ENCODE measurements at places on chromosomes 1 and 21.

DNA sequence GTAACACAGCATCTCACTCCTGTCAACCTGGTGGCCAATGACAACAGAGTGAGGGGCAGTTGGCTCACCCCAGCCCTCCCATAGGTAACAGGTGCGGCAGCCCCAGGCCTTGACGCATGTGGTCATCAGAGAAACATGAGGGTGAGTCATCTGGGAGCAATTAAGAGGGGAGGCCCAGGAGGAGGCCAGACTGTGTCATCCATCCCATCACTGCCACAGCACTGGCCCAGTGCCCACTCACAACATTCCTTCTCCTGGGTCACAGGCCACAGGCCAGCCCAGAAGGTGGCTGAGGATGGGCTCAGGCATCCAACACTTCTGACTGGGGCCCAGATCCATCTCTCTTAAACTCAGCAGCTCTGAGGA lies 17.1 kb downstream of the TEX35 start:
- no peak for DNase-seq

DNA sequence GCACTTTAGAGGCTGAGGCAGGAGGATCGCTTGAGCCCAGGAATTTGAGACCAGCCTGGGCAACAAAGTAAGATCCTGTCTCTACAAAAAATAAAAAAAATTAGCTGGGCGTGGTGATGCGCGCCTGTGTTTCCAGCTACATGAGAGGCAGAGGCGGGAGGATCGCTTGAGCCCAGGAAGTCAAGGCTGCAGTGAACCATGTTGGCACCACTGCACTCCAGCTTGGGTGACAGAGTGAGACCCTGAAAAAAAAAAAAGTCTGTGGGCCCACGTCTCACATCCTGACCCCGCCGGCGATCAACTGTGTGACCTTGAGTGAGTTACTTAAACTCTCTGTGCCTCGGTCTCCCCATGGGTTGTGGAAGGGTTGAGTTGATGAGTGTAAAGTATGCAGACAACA lies 12.7 kb upstream of the ZBTB21 start:
- DNase-seq: no peak

DNA sequence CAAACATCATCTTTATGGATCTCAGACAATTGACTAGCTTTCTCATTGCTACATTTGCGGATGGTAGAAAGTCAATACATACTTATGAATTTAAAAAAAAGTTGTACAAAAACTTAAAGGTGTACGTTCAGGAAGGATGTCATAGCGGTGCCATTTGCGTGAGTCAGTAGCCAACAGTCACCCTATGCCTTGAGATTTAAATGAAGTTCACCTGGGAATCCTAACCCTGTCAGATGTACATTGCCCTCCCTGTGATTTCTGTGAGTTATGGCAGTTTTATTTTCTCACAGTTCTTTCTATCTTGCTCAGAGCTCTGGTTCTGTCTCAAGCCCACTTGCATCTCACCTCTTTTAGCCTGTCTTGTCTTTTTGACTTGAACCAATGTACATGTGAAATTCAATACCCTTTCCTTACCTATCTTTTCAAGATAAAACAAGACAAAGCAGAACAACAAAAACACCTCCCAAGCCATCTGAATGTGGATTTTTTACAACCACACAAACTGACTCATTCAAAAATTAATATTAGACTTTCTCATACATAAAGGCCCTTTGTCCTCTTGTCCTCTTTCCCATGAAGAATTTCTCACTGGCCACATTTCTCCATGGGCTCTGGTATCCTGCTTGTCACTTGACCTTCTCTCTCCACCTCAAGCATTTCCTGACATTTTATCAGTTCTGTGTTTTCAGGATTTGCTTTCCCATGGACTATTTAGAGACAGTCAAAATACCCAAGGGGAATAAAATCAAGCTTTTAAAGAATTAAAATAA lies 25.3 kb upstream of the ZNF697 start:
- no peak for DNase-seq

DNA sequence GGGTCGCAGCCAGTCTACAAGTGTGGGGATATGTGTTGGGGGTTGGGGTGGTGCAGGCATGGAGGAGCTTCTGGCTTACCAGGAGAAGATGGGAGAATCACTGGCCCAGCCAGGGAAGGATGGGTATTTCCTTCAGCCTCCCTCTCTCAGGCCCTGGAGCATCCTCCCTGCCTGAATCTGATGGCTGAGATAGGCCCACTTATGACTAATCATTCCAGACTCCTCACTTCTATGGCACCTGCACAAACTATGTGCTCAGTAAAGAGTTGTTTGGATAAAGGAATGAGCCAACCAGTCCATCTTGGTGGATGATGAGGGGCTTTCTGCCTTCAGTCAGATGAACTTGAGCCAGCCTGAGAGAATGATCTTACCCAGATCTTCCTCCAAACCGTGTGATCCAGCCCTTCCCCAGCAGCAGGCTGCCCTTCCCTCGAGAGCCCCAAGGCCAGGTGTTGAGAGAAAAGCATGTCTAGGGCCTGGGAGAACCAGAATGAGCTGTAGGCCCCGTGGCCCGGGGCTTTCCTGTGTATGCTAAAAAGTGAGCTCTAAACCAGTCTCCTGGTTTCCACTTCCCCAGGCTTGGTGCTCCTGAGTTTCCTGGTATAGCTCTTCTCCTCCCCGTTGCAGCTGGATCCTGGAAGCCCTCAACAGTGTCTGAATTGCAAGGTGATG lies 1.3 kb downstream of the GPA33 start:
- DNase-seq: no peak

DNA sequence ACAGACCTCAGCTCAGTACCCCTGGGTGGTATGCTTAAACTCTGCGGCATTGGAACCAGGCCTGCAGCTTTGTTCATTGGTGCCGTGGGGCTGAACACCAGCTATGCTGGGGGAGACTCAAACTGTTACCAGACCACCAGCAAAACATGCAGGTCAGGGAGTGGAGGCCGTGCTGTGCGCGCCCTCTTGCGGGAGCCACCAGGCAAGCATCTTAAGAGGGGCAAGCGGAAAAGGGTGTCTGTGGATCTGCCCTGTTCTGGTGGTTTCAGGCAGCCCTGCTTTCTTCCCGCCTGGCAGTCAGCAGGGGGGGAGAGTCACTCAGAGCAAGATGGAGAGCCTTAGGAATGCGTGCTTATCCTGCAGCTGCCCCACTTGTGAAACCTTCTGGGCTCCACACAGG lies 276.9 kb upstream of the ZRANB2 start:
- no peak for DNase-seq

- DNase-seq: no peak
These were observed 17.9 kb downstream of the B3GALNT2 start for GRCh38 chr1:235486321-235486720.

DNA sequence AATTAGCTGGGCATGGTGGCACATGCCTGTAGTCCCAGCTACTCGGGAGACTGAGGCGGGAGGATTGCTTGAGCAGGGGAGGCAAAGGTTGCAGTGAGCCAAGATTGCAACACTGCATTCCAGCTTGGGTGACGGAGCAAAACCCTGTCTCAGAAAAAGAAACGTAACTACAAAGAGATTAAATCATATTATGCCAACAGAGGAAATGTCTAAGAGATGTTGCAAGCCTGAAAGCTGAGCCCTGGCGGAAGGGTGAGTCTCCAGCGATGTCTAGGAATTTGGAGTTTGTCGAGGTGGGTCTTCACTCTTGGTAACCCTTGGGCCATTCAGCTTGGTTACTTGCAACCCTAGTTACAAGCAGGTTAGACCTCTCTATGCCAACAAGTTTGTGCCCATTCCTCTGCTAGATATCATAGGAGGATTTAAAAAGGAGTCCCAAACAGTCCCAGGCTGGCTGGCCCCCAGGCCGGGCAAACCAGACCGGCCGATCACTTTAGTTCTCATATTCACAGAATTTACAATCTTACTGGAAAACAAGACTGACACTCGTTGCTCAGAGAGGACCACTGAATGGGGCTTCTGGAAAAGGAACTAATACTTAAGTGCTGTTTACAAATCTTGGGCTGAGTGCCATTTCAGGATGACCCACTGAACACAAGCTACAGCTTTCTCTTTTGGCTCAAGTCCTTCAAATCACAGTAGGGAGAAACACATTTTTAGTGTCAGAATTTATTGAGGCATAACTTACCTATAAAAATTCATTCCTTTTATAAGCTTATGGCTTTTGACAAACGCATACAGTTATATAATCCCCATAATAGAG lies 27.1 kb downstream of the SLC30A1 start:
- DNase-seq: no peak

DNA sequence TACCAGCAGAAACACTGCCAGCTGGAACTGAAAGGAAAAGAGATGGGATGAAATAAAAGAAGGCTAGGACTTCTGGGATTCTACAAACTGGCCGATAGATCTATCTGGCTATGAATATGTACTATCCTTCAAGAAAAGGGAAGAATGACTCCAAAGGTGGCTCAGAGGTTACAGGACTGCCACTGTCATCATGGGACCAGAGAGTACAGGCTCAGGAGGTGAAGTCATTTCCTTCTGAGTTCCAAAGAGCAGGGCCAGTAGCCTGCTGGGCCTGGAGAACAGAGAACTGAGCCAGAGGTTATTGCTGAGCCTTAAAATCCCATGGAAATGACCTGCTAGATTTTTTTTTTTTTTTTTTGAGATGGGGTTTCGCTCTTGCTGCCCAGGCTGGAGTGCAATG lies 27.6 kb downstream of the ZNF496 start:
- DNase-seq: no peak

DNA sequence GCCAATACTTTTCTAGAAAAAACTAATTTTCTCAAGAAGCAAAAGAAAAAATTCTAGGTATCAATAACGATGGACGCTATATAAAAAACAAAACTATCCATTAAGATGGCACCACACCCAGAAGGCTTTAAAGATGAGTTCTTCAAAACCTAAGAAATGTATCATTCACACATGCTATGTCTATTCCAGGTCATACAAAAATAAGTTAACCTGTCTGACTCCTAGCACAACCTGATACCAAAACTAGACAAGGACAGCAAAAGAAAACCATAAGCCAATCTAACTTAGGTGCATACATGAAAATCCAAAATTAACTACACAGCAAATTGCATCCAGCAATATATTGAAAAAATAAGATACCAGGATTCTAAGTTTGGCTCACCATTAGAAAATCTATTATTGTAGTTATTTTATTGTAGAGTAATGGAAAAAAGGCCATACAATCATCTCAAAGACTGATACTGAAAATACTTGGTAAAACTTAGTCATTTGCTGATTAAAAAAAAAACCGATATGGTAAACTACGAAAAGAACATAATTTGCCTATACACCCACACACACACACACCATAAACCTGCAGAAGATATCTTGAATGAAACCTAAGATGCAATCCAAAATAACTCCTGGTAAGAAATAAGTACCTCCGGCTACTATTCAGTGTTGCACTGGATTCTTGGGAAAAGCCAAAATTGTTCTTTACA lies 55.0 kb downstream of the TRAF5 start:
- DNase-seq: no peak

DNA sequence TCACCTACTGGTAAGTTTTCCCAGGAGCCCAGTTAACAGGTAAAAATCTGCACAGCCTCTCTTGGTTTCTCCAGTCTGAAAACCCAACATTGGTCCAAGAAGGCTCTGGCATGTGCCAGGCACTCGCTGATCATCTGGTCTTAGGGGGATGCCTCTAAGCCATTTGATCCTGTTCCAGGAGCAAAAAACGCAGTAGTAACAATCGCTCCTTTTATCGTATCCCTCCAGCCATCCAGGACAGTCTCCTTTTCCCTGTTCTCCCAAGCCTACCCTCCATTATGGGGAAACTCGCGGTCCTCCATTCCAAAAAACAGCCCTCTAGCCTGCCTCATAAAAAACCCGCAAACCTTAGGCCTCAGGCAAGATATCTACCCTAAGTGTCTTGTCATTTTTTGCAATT lies 56.2 kb downstream of the ODF2L start:
- DNase-seq: no peak

GRCh38 chr1:46274225-46275029 lies 26.9 kb downstream of the RAD54L start:
- DNase-seq: no peak

DNA sequence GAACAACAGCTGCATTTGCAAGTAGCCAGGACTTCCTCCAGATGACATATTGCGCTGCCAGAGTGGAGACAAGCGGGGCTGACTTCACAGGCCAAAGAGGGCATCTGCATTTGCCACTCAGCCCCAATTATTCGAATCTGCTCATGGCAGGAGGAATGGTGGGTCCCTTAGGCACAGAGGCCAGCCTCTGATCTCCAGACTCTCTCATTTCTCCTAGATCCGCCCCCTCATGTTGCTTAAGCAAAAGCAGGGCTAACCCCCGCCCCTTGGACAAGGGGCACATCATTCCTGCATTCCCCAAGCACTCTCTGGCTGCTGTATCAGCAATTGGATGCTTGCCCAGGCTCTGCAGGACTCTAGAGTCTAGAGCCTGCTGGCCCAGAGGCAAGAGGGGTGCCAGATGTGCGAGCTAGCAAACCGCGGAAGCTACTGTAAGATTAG lies 262.4 kb downstream of the ST6GALNAC3 start:
- no peak for DNase-seq

DNA sequence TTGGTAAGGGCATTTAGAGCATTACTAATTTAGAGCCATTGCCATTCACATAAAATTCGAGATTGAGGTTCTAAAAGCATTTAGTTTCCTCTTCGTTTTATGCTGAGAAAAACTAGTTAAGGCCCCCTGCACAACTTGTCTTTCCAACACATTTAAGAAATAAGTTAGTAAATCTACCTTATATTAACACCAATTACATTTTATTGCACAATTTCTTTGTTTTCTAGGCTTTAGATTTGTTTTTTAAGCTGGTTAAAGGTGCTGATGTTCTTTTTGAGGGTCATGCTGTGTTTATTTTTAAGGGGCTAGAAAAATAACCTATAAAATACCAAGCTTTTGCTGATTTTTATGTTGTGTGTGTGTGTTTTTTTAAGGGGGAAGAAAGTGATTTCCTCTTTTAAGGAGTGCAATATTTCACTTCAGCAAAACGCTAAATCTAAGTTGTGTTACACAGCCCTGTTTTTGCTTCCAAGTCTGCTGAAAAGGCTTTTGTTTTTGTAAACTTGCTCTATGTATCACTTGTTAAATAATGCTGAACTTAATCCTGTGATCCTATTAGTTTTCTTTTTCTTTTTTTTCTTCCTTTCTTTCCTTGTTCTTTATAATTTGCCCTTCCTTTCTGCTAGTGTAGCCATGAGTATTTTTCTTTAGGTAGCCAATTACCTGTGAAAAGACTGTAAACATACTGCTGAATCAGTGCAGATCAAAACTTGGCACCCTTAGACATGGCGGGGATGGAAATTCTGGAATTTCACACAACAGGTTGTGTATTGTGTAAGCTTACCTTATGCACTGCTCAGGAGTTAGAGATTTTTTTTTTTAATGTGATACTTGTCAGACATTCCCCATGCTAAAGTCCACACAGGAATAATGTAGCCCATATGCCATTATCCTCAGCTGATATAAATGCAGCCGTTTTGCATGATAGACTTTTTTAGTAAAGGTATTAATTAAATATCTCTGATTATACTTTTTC lies 1.5 kb downstream of the CEPT1 start:
- no peak for DNase-seq

DNA sequence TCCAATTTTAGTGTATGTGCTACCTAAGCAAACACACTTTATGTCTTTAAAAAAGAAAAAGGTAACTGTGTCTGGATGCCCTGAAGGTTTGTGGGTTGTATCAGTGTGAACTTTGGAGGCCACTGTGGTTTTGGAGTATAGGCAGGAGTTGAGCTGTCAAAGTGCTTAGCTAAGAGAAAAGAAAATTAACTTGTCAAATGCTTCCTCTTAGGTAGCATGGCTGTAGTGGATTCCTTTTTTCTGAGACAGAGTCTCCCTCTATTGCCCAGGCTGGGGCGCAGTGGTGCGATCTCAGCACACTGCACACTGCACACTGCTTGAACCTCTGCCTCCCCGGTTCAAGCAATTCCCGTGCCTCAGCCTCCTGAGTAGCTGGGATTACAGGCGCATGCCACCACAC lies 11.2 kb upstream of the SLC41A1 start:
- DNase-seq: no peak

- no peak for DNase-seq
These were observed 20.1 kb downstream of the BCAS2 start for GRCh38 chr1:114561333-114561732.

- DNase-seq: no peak
These were observed 45.8 kb downstream of the MIGA1 start for GRCh38 chr1:77825131-77825709.

All from activated B cell treated with CpG ODN at 0.5 μM for 24 hours (primary cell).